CD4-positive, alpha-beta T cell treated with Interleukin-4 for 1 hour (primary cell): ENCODE measurements at places on chromosomes 7 and 10.

- no peak for DNase-seq
These were observed 255.5 kb upstream of the KMT2E start for GRCh38 chr7:104758504-104758903.

DNA sequence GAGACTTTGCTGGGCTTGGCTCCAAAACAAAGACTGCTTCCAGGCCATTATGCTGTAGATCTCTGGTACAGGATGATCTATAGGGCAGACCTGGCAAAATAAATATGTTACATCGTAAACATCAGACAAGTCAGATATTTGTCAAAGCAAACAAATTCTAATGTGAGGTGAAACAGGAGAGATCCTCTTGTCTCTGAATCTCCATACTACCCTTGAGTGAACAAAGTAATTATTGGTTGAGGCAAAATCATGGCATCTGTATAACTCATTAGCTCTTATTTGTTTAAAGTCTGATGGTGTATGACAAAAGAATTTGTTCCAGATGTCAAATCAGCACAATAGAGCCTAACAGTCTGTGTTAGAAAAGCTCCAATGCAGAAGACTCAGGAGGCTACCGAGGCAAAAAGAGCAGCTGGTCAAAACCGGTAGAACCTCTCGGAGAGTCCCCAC is 1291.5 kb downstream of the TYW1 start:
- no peak for DNase-seq

- DNase-seq = no peak
These were observed 576.9 kb upstream of the GHITM start for GRCh38 chr10:83562381-83562780.

DNA sequence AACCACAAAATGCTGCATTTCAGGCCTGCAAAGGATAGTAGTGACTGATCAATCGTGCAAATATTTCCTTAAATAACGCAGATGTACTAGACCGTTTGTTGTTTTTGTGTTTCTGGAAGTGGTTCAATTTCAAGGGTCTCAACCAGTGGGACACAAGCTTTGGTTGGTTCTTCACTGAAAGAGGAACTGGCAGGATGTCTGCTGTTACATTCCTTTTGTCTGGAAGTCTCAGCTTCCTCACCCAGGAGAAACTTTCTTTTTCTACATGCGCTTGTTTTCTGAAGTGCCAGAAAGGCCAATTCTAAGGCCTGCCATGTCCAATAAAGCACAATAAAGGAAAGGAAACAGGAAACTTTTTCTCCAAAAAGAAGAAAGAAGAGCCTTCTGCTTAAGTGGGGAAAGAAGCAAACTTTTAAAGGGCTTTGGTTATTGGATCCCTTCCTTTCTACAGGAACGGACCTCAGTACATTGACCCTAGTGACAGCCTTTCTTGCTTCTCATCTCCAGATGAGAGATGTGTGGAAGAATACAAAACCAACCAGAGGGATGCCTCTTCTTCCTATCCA is 4.1 kb downstream of the DKK1 start:
- no peak for DNase-seq

DNA sequence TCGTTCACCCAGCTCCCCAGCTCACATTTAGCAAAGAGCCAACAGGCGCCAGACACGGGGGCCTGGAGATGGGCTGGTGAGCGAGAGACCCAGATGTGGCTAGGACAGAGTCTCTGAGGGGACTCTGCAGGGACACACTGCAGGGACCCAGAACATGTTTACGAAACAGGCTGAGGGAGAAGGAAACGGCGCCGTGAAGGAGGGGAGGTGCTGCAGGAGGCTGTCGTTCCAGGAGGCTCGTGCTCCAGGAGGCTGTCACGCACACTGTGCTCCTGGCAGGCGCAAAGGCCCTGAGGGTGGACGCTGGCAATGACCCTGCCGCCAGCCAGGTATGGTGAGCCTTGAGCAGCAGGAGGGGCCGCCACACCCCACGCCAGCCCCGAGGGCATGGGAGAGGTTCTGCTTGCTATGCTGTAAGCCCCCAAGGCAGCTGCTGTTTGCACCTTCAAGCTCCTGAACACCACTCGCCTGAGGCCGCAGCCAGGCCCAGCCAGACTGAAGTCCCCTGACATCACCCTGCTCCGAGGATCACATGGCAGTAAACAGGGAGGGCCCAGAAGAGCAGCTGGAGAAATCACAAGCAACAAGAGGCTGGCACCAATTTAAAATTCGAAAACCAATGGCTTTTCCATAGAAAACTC is 27.3 kb downstream of the ADAP1 start:
- DNase-seq = no peak

DNA sequence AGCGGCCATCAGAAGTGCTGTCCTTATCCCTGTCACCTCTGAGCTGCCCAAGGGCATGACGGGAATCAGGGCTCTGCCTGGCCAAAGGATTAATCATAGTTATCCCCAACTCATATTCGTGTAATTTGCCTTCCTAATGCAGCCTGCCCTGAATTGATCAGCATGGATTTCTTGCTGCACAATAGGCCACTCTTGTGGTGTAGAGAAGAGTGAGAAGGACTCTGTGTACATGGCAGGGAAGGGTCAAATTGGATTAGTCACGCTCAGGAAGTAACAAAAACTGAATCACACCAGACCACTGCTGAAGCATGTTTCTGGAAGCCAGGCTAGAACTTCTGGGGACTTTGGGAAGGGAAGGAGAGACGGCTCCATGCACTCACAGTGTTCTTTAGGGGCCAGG is 227.0 kb downstream of the BUB3 start:
- no peak for DNase-seq

- no peak for DNase-seq
These were observed 145.4 kb upstream of the FAM171A1 start for GRCh38 chr10:15516256-15517085.

GRCh38 chr10:24206334-24206733 is 2.6 kb upstream of the KIAA1217 start:
- no peak for DNase-seq

DNA sequence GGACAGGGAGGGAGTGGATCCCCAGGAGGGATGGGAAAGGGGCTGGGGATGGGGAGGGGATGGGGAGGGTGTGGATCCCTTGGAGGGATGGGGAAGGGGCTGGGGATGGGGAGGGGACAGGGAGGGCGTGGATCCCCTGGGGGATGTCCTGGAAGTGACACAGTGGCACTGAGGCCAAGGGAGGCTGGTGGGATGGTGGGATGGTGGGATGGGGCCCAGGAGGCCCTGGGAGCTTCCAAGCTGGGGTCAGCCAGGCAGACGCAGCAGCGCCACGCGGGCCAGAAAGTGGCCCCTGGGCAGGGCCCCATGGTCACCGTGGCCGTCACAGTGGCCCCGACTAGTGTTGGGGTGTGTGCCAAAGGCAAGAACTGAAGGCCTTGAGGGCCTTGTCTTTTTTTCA is 67.8 kb downstream of the INPP5A start:
- DNase-seq = no peak

- no peak for DNase-seq
These were observed 164.7 kb downstream of the TCERG1L start for GRCh38 chr10:131146790-131147189.

DNA sequence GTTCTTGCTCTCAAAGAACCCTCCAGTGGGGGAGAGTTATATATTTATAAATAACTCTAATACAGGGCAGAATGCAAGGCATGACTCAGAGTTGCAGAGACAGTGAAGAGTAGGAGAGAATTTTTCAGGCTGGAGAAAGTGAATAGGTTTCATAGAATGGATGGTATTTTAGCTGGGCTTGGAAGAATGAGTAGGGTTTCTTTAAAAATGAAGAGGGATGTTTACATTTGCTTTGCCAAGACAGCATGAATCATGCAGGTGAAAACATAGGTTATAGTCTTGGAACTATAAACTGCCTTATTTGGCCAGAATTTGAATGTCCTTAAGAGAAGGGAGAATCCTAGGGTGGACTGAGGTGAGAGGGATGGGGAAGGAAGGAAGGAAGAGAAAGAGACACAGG is 124.8 kb downstream of the CPED1 start:
- no peak for DNase-seq

GRCh38 chr7:9181356-9181755 is 747.9 kb downstream of the NXPH1 start:
- DNase-seq = no peak

GRCh38 chr7:111198255-111198654 is 107.3 kb downstream of the LRRN3 start:
- no peak for DNase-seq

DNA sequence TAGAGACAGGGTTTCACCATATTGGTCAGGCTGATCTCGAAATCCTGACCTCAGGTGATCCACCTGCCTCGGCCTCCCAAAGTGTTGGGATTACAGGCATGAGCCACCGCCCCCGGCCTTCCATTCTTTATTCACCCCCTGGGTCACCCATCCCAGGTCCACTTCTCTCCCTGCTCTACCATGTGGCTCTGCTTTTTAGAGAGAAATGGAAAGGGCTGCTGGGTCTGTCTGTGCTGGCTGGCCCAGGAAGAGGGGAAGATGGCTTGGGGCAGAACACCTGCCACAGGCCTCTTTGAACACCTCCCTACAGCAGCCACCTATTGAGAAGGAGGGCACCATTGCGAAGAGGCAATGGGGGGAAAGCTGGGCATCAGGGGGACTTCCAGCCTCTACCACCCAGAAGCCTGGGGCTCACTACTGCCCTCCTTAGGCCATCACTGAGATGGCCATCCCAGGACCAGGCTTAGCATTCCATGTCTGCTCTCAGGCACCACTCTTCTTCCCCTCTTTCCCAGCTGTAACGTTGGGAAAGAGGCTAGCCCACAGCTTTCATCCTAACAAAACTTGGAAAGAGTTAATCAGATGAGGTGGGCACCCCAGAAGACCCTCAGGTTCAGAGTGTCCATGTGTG is 256.3 kb downstream of the GRID1 start:
- no peak for DNase-seq

GRCh38 chr7:42227541-42227935 is 9.5 kb downstream of the GLI3 start:
- DNase-seq = peak; percentile 11

DNA sequence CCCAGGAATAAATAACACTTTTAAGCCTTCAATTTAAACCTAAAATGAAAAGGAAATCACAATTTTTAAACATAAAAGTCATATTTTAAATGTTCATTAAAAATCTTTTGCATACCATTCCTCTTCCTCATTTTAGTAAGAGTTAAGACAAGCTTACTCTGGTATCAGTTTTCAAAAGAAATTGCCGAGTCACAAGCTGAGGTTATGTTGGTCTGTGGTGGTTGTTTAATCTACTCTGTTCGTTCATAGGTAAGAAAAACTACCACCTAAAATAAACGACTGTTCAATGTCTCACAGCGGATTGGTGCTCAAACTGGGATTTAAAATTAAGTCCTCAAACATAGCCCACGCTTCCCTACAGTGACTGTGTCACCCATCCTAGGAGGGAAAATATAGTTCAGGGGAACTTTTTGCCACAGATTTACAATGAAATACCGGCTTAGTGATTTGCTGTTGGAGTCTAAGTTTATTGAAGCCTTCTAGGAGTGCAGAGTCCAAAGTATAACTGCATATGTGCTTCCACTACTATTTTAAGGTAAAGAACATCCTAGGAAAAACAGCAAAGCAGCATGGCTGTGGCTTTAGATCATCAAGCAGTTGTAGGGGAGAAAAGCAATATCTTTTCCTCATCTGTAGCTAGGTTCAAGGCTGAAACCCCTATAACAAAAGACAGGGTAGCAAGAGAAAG is 61.1 kb downstream of the GNAT3 start:
- no peak for DNase-seq

- DNase-seq = no peak
These were observed 113.0 kb downstream of the DOCK1 start for GRCh38 chr10:127018298-127018650.

- DNase-seq = no peak
These were observed 88.6 kb downstream of the SEC23IP start for GRCh38 chr10:119980956-119981750.

DNA sequence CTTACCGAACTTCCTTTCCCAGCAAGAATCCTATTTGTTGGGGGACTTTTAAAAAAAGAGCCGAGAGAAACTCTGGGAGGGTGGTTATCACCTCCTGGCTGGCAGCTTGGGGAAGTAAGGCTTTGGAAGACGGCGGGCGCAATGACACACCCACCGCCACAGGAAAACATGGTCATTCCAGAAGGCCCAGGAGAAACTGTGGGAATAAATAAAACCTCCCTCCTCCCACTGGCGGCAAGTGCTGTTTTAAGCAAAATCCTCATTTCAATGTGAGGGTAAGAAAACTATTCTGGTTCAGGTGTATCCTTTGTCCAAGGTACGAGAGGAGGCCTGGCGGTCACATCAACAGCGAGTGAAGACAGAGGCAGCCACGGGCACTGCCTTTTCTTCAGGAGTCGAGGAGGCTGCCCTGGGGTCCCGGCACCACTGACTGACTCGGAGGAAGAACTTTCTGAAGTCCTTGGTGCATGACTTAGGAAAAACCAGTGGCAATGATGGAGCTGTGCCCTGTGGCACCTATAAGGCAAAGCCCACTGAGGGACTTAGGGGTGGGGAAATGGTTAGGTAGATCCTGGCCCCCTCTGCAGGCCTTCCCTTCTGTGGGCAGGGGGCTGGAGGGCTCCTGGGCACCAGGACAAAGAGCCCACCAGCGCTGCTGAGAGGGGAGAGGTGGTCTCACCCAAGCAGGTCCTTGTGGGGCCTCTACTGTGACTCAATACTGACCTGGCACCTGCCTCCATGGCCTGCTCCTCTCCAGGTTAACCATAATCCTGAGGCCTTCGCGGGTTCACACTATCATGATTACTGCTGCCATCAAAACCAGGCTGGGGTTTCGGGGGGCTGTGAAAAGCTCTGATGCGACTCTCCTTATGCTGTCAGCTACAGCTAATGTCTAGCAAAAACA is 21.4 kb downstream of the DNAJB12 start:
- no peak for DNase-seq

GRCh38 chr7:41189866-41190265 is 513.0 kb downstream of the INHBA start:
- no peak for DNase-seq

GRCh38 chr10:119474606-119475005 is 67.9 kb downstream of the RGS10 start:
- DNase-seq = no peak

DNA sequence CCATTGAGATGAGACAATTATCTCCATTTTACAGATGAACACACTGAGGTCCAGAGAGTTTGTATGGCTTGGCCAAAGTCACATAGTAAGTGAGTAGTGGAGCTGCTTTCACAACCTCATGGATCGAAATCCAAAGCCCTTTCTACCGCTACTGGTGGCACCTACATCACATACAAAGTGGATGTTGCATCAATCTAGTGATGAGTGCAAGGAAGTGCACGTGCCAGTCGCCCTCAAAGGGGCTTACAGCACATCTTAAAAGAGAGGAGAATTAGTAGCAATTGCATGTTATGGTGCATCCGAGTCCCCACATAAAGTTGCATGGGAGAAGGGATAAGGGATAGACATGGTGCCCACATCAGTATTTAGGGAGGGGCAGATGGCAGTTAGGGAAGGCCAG is 31.0 kb upstream of the GPR26 start:
- DNase-seq = no peak

- no peak for DNase-seq
These were observed 87.9 kb upstream of the RNF148 start for GRCh38 chr7:122790591-122790990.

DNA sequence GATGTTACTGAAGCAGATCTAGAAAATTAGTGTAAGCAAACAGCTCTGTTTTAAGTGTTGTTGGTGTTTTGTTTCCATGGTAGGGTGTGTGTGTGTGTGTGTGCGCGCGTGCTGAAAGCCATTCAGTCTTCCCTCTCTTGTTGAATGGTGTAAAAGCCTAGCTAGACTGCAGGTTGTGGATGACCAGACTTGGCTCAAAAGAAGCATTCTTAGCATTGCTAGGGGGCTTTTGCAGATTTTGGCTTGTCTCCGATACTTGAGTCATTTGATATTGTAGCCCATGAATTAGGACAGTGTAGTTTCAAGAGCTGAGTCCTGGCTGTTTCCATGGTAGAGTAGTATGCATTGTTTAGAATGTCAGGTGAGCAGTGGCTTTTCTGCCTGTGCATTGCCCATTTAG is 99.1 kb downstream of the SND1 start:
- no peak for DNase-seq
